CD8-positive, alpha-beta memory T cell (primary cell): ENCODE measurements at places on chromosomes 2 and 18. TPM values are rescaled to one million over a fixed set of nuclear protein-coding genes. Genes with fewer than 3 reads are reported as not detected.

COL3A1 gene
- not detected for polyA plus RNA-seq

RAD51AP2 gene
- not detected for polyA plus RNA-seq

DSC3 gene
- polyA plus RNA-seq, result not detected

NOL4 gene
- not detected for polyA plus RNA-seq

METTL21A gene
- 30.4 TPM for polyA plus RNA-seq

THAP4 gene
- polyA plus RNA-seq, result 42.3 TPM

INPP5D gene
- 146 TPM for polyA plus RNA-seq

USP37 gene
- polyA plus RNA-seq, result 12.5 TPM

SCN3A gene
- not detected for polyA plus RNA-seq

ACTG2 gene
- polyA plus RNA-seq, result not detected

EML6 gene
- 0.05 TPM for polyA plus RNA-seq

ABCB11 gene
- not detected for polyA plus RNA-seq

DNA sequence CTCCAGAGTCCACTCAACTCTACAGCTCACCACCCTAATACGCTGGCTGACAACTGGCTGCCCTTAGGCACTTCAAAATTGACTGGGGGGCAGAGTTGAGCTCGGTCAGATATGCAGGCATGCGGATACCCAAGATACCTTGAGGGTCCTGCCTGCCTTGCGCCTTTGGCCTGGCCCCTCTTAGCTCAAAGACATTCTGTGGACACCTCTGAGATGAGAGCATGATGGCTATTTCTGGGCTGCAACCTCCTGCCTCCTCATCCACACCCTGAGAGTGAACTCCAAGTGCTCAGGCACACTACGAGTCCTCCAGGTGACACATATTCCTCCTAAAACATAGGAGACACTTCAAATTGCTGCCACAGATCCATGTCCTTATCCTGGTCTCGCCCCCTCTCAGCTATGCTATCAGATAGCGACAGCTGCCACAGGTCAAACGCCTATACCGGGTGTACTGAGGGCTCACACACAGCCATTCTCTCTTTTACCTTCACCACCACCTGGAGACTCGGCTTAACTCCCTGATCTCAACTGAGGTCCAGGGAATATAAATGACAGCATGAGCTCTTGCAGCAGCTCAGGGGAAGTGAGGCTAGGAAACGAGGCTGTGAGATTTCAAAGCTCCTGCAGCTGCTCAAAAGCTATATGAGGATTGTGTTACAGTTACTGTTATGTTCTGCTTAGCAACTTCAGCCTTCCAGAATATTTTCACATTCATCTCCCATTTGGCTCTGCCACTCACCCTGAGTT, 60.5 kb upstream of the TEX51 start:
- no peaks in the 10 kb centered on the region for H3K27me3 ChIP-seq
- H3K4me3 ChIP-seq, result no peak overlapping the region
- no peak overlapping the region for H3K27ac ChIP-seq
- DNase-seq, result no peak
- no peaks in the 10 kb centered on the region for H3K36me3 ChIP-seq
- H3K4me1 ChIP-seq, result no peaks in the 10 kb centered on the region

- no peak overlapping the region for H3K4me3 ChIP-seq
- H3K27me3 ChIP-seq, result no peaks in the 10 kb centered on the region
- no peaks in the 10 kb centered on the region for H3K36me3 ChIP-seq
- H3K27ac ChIP-seq, result no peak overlapping the region
These were observed 44.9 kb upstream of the TAF4B start for GRCh38 chr18:26181343-26181826.

- H3K4me1 ChIP-seq, result no peaks in the 10 kb centered on the region
- no peaks in the 10 kb centered on the region for H3K36me3 ChIP-seq
- H3K27ac ChIP-seq, result no peak overlapping the region
- H3K27me3 ChIP-seq, result no peaks in the 10 kb centered on the region
- no peak for DNase-seq
These were observed 418.2 kb downstream of the GRB14 start for GRCh38 chr2:164203131-164203530.

- H3K4me1 ChIP-seq, result no peaks in the 10 kb centered on the region
- no peak overlapping the region for H3K4me3 ChIP-seq
- H3K27me3 ChIP-seq, result no peaks in the 10 kb centered on the region
- no peaks in the 10 kb centered on the region for H3K36me3 ChIP-seq
- H3K27ac ChIP-seq, result peak overlapping the region; percentile 24
These were observed 125.1 kb upstream of the HAAO start for GRCh38 chr2:42917425-42917927.

GRCh38 chr2:20012282-20013125, at the start of gene MATN3:
MATN3 (minus strand) TSS chr2:20012668; CDS start chr2:20012631, 37 bp downstream.
- H3K4me1 ChIP-seq, result peaks cover 6% of the 10 kb centered on the region
- no peak within 1 kb of the TSS for H3K27ac ChIP-seq
- DNase-seq, result peak; percentile 3
- no peak within 1 kb of the TSS for H3K4me3 ChIP-seq

DNA sequence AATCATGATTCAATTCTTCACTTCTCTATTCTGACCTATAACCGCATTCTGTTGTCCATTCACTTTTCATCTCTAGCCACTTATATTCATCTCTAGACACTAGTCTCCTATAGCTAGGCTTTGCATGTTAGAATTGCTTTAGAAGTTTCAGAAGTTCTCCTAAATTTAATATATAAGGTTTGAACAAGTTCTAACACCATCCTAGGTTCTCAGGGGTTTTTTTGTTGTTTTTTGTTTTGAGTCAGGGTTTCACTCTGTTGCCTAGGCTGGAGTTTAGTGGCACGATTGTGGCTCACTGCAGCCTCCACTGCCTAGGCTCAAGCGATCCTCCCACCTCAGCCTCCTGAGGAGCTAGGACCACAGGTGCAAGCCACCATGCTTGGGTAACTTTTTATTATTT, 19.9 kb downstream of the WDSUB1 start:
- H3K36me3 ChIP-seq, result no peaks in the 10 kb centered on the region
- DNase-seq, result no peak
- no peak overlapping the region for H3K27ac ChIP-seq
- no peaks in the 10 kb centered on the region for H3K27me3 ChIP-seq
- no peak overlapping the region for H3K4me3 ChIP-seq

DNA sequence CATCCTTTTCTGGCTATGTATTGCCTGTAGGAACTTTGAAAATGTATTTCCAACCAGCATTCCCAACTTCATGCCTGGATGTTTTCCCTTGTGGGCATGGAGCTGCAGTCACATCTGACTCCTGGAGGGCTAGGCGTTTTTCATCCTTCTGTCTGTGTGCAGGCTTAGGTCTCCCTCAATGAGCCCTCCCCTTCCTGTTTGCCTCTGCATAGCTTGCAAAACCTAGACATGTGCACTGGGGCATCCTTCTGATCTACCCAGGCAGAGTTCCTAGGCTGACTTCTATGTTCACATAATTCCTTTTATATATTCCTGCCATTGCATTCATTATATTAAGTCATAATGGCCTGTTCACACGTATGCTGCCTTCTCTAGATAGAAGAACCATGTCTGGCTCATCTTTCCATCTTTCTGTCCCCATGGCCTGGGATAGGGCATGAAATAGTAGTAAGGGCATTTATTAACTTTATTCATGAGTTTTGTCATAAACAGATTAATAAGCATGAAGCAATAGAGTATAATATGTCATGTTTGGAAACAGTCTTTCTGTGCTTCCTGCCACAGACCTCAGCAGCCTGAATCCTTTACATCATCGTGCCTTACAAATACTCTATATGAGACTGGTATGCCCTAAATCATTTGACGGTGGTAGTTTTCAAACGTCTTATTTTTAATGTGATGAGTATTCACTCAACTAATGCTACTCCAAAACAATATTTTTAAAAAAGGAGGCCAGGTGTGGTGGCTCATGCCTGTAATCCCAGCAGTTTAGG, 195.6 kb downstream of the TGIF1 start:
- H3K36me3 ChIP-seq, result no peaks in the 10 kb centered on the region
- DNase-seq, result no peak
- no peaks in the 10 kb centered on the region for H3K27me3 ChIP-seq
- no peak overlapping the region for H3K27ac ChIP-seq
- no peak overlapping the region for H3K4me3 ChIP-seq

- H3K36me3 ChIP-seq, result no peaks in the 10 kb centered on the region
- H3K27ac ChIP-seq, result no peak overlapping the region
- peaks cover 4% of the 10 kb centered on the region for H3K4me1 ChIP-seq
- no peak for DNase-seq
- no peaks in the 10 kb centered on the region for H3K27me3 ChIP-seq
These were observed 146.7 kb downstream of the PARD3B start for GRCh38 chr2:204691911-204692510.

GRCh38 chr18:8480506-8481328, 128.5 kb upstream of the RAB12 start:
- H3K27me3 ChIP-seq, result no peaks in the 10 kb centered on the region
- no peak overlapping the region for H3K4me3 ChIP-seq
- no peak overlapping the region for H3K27ac ChIP-seq
- no peaks in the 10 kb centered on the region for H3K36me3 ChIP-seq

GRCh38 chr2:181984814-181985631, 630 bp upstream of the PPP1R1C start:
- no peaks in the 10 kb centered on the region for H3K27me3 ChIP-seq
- no peaks in the 10 kb centered on the region for H3K4me1 ChIP-seq
- no peak overlapping the region for H3K4me3 ChIP-seq
- H3K27ac ChIP-seq, result no peak overlapping the region
- DNase-seq, result no peak
- no peaks in the 10 kb centered on the region for H3K36me3 ChIP-seq

- H3K36me3 ChIP-seq, result no peaks in the 10 kb centered on the region
- no peak for DNase-seq
- H3K27me3 ChIP-seq, result peaks cover 20% of the 10 kb centered on the region
- H3K4me1 ChIP-seq, result no peaks in the 10 kb centered on the region
- H3K27ac ChIP-seq, result no peak overlapping the region
These were observed 32.9 kb upstream of the CCDC93 start for GRCh38 chr2:118046634-118047210.

DNA sequence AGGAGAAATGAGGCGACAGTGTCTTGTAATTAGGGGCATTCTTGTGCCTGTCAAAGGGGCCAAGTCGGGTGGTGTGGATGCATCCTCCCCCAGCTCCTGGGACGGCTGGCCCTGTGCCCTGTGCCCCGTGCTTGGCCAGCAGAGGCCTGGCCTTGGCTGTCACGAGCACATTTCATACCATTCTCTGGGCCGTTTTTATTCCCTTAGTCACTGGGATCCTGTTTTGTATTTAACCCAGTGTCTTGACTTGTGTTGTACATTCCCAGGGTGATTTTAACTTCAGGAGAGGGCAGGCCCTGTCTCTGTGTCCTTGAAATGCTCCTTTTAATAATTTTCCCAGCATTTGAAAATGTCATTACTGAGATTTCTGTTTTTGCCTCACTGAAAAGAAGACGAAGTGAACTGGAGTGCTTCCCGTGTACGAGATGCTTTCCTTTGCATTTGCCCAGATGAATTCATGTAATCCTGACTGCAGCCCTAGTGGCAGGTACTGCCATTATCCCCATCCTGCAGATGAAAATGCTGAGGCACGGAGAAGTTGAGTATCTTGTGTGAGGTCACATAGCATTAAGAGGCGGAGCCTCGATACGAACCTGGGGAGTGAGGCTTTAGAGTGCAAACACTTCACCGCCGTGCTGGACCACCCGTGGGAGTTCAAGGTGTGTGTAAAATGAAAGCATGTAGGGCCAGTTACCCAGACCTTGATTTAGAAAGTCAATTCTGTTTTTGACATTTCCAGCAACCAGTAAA, 57.0 kb downstream of the SH3RF3 start:
- no peaks in the 10 kb centered on the region for H3K4me1 ChIP-seq
- H3K36me3 ChIP-seq, result no peaks in the 10 kb centered on the region
- H3K27ac ChIP-seq, result no peak overlapping the region
- no peak for DNase-seq
- H3K27me3 ChIP-seq, result no peaks in the 10 kb centered on the region

- no peak overlapping the region for H3K4me3 ChIP-seq
- no peaks in the 10 kb centered on the region for H3K36me3 ChIP-seq
- no peak overlapping the region for H3K27ac ChIP-seq
- H3K27me3 ChIP-seq, result no peaks in the 10 kb centered on the region
These were observed 44.4 kb upstream of the MBP start for GRCh38 chr18:77177009-77177408.

- no peaks in the 10 kb centered on the region for H3K4me1 ChIP-seq
- H3K27me3 ChIP-seq, result no peaks in the 10 kb centered on the region
- DNase-seq, result no peak
These were observed 185.4 kb downstream of the ST6GAL2 start for GRCh38 chr2:106700616-106701015.

DNA sequence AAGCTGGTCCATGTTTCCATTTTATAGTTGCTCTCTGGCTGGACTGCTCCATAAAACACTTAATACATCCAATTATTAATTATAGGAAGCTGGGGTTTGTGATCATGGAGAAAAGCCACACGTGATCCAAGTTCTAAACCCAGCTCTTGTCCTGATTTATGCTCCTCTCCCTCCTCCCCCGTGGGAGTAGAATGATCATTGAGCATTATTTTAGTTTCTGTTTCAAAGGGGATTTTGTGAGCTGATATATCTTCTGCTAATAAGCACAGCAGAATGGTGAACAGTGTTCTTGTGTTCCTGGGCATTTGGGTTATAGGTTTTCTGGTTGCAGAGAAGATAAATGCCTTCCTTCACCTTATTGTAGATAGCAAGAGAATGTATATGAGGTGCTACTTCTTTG, 135.7 kb upstream of the TMEM200C start:
- H3K4me3 ChIP-seq, result no peak overlapping the region
- no peak for DNase-seq
- no peaks in the 10 kb centered on the region for H3K36me3 ChIP-seq

GRCh38 chr2:206556357-206556949, 85.8 kb upstream of the FAM237A start:
- DNase-seq, result no peak
- no peaks in the 10 kb centered on the region for H3K27me3 ChIP-seq
- no peaks in the 10 kb centered on the region for H3K36me3 ChIP-seq
- H3K4me1 ChIP-seq, result no peaks in the 10 kb centered on the region
- H3K4me3 ChIP-seq, result no peak overlapping the region
- no peak overlapping the region for H3K27ac ChIP-seq

DNA sequence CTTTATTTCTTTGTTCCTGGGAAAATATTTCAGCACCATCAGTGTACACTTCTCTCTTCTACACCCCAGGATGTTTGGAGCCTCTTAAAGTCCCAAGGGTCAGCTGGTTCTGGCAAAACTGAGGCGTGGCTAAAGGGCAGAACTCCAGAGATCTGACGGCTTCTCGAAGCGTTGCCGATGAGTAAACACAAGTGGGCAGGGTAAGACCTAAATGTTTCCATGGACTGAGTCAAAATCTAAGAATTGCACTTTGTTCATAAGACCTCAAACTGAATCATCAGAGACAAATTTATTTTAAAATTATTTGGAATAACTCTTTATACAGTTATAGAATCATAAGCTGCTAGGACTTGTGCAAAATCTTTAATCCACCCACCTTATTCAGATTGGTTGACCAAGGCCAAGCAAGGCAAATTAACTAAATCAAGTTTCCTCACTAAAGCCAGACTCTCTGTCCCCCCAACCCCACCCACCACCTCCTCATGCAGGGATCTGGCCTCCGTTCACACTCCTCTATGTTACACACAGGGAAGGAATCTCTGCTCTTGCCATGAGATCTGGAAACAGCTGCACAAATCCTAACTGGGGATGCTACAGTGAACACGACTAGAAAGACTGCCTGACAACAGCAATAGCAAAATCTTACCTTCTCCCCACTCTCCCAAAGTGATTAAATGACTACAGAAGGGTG, 342.6 kb upstream of the KLHL29 start:
- H3K27ac ChIP-seq, result no peak overlapping the region
- H3K4me3 ChIP-seq, result no peak overlapping the region
- H3K36me3 ChIP-seq, result no peaks in the 10 kb centered on the region
- no peaks in the 10 kb centered on the region for H3K27me3 ChIP-seq
- H3K4me1 ChIP-seq, result no peaks in the 10 kb centered on the region

- no peak overlapping the region for H3K27ac ChIP-seq
- H3K4me3 ChIP-seq, result no peak overlapping the region
- no peak for DNase-seq
- H3K27me3 ChIP-seq, result no peaks in the 10 kb centered on the region
These were observed 87.6 kb downstream of the SLC8A1 start for GRCh38 chr2:40364151-40364874.
